ENCODE measurements at places on chromosomes 1 and 21. TPM values are rescaled to one million over a fixed set of nuclear protein-coding genes. Genes with fewer than 3 reads are reported as not detected.

The RHD gene
- total RNA-seq = not detected

The CLDN14 gene
- total RNA-seq = not detected

The CYP4A11 gene
- not detected for total RNA-seq

The RNPEP gene
- 79.0 TPM for total RNA-seq

The KCNJ9 gene
- total RNA-seq = not detected

The GPX7 gene
- 4.5 TPM for total RNA-seq

The ZNF683 gene
- 0.49 TPM for total RNA-seq

The DSCAM gene
- total RNA-seq = under 0.01 TPM

The E2F2 gene
- total RNA-seq = 1.1 TPM

The VWA5B1 gene
- total RNA-seq = not detected

The C1orf141 gene
- total RNA-seq = 0.61 TPM

The SNX7 gene
- total RNA-seq = 21.8 TPM

The FAM131C gene
- total RNA-seq = not detected

The FCRL1 gene
- 18.9 TPM for total RNA-seq

The CCDC181 gene
- total RNA-seq = 3.1 TPM

The PPP1R8 gene
- 13.6 TPM for total RNA-seq

The LEPR gene
- total RNA-seq = 27.0 TPM

The LRRC38 gene
- not detected for total RNA-seq

The PLA2G2F gene
- not detected for total RNA-seq

The CD34 gene
- 33.1 TPM for total RNA-seq

The STK40 gene
- total RNA-seq = 85.7 TPM

The SPRR5 gene
- not detected for total RNA-seq

The MAP7D1 gene
- total RNA-seq = 156 TPM

The OR2L3 gene
- total RNA-seq = not detected

The HMGCS2 gene
- 0.31 TPM for total RNA-seq

The DMBX1 gene
- total RNA-seq = not detected

The FMO1 gene
- 1.3 TPM for total RNA-seq

The NTRK1 gene
- 1.2 TPM for total RNA-seq

The RPS6KA1 gene
- 130 TPM for total RNA-seq

The SCP2 gene
- total RNA-seq = 173 TPM

The CPLANE2 gene
- 7.1 TPM for total RNA-seq

The BATF3 gene
- total RNA-seq = 4.2 TPM

The HCRTR1 gene
- total RNA-seq = not detected

The SPATA21 gene
- total RNA-seq = not detected

The ANGPTL1 gene
- total RNA-seq = 8.4 TPM

The TMPRSS3 gene
- total RNA-seq = 4.7 TPM

The CDC42 gene
- 237 TPM for total RNA-seq

The MATN1 gene
- 0.15 TPM for total RNA-seq

The SMIM1 gene
- total RNA-seq = 2.8 TPM

The JMJD4 gene
- 20.1 TPM for total RNA-seq

The S100A1 gene
- total RNA-seq = not detected

The PBX1 gene
- total RNA-seq = 17.8 TPM

The C8A gene
- total RNA-seq = not detected

The TDRD5 gene
- 0.09 TPM for total RNA-seq

The BEND5 gene
- 4.4 TPM for total RNA-seq

The ABL2 gene
- total RNA-seq = 23.9 TPM

The KRTAP19-1 gene
- total RNA-seq = not detected

The NME7 gene
- total RNA-seq = 9.8 TPM

The OR2T8 gene
- not detected for total RNA-seq

The RBBP4 gene
- total RNA-seq = 150 TPM

The SAMSN1 gene
- 27.1 TPM for total RNA-seq

The AGO4 gene
- total RNA-seq = 29.1 TPM

The SPRR2D gene
- 0.40 TPM for total RNA-seq

The PDZK1IP1 gene
- 17.8 TPM for total RNA-seq

The NGF gene
- 3.0 TPM for total RNA-seq

The FAM72A gene
- total RNA-seq = 3.3 TPM

The SPAG17 gene
- 6.8 TPM for total RNA-seq

The MPL gene
- total RNA-seq = 0.46 TPM

All from upper lobe of left lung (tissue), 6 donors.